Activated CD4-positive, alpha-beta T cell treated with anti-CD3 and anti-CD28 coated beads, Interleukin-2, amount 10 ng/mL, durations not matched to agents 24 days and 14 days (primary cell): ENCODE measurements at places on chromosomes 1 and 21. TPM values are rescaled to one million over a fixed set of nuclear protein-coding genes. Genes with fewer than 3 reads are reported as not detected.

RAB7B gene
- not detected in 2 replicates for total RNA-seq

DNA sequence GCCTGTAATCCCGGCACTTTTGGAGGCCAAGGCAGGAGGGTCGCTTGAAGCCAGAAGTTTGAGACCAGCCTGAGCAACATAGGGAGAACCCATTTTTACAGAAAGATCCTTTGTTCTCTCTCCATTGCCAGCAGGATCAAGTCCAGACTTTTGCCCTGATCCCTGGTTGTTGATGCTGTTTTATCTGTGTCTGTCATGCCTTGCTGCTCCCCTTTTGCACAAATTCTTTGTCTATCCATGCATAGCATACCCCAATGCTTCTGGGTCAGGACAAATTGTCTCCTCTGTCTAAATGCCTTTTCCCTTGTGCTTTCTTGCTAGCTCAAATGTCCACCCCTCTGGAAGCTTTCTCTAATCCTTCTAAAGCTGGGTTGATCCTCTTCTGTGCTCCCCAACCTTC, 25.3 kb upstream of the FAAH start:
- no peak for DNase-seq

GRCh38 chr1:164977561-164977960, 379.0 kb downstream of the LMX1A start:
- DNase-seq = no peak

GRCh38 chr1:212938846-212939245, 11.5 kb upstream of the VASH2 start:
- no peak for DNase-seq
